ENCODE measurements at places on chromosomes 3 and 15.

- no peak for DNase-seq
Measured at GRCh38 chr15:77825546-77825945, 192.8 kb upstream of the LINGO1 start.

DNA sequence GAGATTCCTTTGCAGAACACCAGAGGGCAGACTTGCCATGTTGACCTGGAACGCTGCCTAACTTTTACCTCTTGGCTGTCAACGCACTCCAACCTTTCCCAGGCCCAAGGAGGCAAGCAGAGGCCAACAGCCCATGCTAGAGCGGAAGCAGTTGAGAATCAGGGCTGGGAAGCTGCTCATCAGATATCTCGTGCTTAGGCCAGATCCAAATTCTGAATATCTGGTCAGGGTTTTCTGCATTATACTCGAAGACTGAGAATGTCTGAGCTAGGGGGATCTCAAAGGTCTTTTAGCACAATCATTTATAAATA lies 2.5 kb downstream of the XIRP1 start:
- peak; percentile 43 for DNase-seq

- no peak for DNase-seq
Measured at GRCh38 chr15:34984889-34985630, 3.0 kb downstream of the ZNF770 start.

- DNase-seq = no peak
Measured at GRCh38 chr15:53625962-53626845, 133.3 kb downstream of the WDR72 start.

DNA sequence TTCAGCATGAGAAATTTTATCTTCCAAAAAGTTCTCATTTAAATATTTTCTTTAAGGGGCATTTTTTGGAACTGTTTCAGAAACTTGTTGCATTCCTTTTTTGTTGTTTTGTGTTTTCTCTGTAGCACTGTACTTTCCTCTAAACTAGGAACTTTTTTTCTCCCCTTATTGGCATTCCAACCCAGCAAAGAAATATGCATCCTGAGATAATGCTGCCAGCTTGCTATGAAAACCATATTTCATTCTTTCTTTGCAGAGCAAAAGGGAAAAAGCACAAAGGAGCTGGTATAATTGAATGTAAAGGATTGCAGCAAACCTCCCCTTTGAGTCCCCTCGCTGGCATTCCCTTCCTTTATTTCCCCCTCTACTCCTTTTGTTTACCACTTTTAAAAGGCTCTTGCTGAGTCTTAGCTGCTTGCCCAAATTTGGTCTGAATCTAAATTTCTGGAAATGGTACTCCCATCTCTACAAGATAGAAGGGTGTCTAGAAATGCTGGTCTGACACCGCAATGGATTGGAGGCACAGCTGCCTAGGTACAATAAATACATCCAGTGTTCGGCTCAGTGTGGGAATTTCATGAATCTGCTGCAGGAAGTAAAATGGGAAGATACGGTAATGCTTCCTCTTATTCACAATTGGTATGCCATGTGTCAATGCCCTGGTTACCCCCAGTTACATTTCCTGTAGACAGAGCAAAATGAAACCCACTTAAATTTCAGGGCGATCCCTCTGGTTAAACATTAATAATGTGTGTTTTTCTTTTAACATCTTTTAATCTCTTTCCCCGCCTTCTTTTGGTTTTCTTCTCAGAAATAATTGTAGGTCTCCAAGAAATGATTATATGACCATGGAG lies 156.6 kb downstream of the MEIS2 start:
- no peak for DNase-seq

- DNase-seq = no peak
Measured at GRCh38 chr3:131802029-131802428, 232.8 kb downstream of the CPNE4 start.

DNA sequence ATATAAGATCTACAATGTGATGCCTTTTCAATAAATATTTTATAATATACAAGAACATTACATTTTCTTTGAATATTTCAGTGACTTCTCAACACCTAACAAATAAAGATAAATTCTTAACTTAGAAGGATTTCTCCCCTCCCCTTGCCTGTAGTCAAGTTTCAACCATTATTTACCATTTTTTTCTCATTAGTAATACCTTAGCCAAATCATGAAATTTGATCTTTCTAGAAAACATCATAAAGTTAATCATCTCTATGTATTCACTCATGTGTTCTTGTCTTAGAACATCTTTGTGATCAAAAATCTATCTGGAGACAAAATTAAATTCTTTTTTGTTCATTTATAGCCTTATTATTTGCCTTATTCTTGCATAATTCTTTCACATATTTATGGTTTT lies 1201.8 kb upstream of the EPHA6 start:
- DNase-seq = no peak

DNA sequence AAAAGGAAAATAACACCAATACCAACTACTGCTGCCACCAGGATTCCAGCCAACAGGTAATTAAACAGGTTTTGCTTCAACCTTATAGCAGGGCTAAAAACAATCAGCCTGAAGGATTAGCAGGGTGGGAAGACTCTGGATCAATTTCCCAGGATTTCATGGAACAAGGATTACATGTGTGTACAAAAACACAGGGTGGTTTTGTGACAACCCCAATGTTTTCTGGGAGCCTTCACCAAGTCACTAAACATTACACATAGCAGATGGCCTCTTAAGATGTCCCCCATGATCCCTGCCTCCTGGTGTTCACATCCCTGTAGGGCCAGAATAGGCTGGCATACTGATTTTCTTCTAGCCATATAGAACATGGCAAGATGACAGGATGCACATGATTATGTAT lies 42.8 kb upstream of the ARHGEF3 start:
- DNase-seq = no peak

DNA sequence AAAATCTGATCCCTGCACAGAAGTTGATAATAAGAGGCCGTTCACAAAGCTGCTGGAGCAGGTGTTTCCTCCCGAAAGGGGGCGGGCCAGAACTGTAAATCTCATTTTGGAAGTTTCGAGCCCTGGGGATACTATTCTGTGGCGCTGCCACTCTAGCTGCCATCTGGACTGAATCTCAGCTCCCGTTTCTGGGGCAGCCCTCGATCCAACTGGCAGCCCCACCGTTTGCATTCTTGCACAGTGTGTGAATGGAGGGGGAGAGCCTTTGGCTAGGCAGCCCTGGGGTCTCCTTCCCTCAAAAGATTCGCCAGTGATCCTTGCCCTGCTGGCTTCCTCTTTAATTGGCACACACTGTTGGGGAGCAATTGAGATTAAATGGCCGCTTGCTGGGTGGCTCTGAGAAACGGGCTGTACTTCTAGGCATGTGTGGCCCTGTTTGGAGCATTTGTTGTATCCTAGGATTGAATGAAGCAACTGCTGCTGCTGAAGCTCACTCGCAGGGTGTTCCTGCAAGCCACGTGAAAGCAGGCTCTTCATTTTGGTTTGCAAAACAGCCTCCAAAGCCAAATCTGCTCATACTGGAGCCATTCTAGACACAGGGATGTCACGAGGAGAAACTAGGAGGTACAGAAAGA lies 57.2 kb upstream of the TOPAZ1 start:
- no peak for DNase-seq
